Epithelial cell of proximal tubule (primary cell): ENCODE measurements at places on chromosomes 7 and 10. TPM values are rescaled to one million over a fixed set of nuclear protein-coding genes. Genes with fewer than 3 reads are reported as not detected.

DNA sequence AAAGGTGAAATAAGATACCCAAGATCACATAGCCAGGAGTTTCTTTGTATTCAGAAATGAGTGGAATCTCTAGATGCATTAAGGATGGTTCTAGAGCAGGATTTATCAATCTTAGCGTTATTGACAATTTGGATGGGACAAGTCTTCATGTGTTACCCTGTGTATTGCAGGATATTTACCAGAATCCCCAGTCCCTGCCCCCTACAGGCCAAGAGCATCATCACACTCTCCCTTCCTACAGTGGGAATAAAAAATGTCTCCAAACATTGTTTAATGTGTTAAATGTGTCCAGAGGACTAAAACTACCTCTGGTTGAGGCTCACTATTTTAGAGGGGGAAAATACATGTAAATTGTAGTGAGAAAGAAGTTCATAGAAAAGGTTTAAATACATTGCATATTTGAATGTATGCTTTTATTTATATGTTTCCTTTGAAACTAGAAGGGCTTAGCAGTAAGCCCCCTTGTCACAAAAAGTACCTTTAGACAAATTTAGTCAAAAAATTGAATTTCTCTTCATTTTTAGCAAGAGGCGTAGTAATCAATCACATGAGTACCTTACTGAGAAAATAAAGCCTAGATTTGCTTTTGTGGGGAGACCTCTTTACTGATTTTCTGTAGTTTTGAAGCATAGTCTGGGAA, 141.2 kb downstream of the MLLT10 start:
- DNase-seq, result no peak

The AKR1C8 gene
- total RNA-seq, result not detected in 2 replicates

DNA sequence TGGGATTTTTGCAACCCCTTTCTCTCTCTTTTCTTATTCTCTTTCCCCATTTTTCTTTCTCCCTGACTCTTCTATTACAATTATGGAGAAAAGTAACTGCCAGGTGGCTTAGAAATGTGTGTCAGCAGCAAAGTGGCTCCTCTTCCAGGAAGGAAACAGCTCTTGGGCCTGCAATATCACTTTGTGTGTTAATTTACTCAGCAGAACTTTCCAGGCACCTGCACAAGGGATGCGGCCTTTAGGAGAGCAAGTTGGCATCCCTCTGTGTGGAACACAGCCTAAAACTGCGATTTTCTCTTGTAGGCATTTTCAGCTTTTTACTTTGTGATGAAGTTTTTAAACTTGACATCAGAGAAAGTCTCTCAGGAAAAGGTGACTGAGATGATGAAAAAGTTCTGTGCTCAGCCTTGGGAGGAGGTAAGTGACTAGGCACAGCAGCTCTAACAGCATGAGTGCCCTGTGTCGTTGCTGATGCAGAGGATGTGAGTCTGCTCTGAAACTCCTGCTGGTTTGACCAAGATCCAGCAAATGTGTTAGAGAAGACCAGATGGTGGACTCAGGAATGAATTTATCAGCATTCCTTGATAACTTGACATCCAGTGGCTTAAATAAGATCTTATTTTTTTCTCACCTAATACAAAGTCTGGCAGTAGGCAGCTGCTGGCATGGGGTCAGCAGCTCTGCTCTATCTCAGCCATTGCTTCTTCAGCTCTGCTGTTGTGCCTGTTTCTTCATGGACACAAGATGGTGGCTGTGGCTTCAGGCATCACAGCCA, 47.4 kb upstream of the CC2D2B start:
- DNase-seq, result no peak

DNA sequence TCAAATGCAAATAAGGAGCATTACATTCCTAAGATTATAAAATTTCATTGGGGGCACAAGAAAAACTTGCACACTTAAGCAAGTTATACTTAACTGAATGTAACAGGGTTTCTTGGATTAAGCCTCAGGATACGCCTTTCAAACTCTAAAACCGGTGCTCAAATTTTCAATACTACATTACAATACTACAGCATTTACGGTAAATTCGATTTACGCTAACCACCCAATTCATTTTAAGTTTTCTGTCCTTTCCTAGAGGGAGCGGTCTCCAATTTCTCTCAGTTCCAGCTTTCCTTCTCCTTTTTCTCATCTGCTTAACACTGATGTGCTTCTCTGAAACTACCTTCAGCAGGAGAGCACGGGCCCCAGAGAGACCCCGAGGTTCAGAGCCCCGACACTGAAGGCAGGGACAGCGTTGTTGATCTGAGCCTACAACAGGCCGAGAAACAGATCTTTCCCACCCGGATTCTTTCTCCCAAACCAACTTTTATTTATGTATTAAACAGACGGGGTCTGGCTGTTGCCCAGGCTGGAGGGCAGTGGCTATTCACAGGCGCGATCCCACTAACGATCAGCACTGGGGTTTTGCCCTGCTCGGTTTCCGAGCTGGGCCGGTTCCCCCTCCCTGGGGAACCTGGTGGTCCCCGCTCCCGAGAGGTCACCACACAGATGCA, 798 bp downstream of the ZNF425 start:
- no peak for DNase-seq

DNA sequence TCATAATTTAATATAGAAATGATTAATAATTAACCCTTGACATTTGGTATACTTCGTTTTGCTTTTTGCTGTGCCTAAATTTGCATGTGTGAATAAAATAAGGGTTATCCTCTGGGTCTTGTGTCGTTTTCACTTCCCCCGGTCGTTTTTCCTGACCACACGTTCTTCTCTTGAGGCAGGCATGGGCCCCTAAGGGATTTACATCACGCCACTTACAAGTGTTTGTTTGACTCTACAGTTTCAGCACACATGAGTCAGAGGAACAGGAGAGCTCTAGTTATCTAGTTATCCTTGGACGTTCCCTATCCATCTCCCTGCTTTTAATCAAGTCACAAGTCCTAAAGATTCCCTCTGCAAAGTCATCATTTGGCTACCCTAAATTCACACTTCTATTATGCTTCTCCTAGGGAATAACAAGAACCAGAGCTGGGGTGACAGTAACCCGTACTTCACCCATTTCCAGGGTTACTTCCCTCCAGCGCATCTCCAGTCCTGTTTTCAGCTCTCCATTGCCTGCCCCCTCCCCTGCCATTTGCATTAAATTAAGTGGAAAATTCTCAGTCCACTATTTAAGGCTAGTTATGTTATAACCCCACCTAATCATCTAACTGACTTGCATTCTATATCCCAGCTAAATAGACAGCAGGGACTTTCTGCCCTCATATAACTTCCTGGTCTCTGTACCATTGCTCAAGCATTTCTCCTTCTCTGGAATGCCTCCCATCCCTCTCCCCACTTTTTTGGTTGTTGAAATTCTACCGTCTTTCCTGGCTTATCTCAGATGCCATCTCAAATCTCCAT, 206.9 kb downstream of the PTEN start:
- no peak for DNase-seq

The RET gene
- 0.07 and 1.2 TPM in 2 replicates for total RNA-seq

DNA sequence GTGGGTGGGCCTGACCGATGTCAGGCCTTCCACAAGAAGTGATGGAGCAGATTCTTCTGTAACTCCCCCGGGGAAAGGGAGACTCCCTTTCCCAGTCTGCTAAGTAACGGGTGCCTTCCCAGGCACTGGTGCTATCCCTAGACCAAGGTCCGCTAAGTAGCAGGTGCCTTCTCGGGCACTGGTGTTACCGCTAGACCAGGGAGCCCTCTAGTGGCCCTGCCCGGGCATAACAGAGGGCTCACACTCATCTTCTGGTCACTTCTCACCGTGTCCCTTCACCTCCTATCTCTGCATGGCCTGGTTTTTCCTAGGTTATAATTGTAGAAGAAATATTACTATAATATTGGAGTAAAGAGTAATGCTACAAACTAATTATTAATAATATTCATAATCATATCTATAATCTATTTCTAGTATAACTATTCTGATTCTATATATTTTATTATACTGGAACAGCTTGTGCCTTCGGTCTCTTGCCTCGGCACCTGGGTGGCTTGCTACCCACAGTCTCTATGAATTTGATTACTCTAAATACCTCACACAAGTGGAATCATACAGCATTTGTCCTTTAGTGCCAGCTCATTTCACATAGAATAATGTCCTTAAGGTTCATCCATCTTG, 1378.7 kb downstream of the XPNPEP1 start:
- peak; percentile 7 for DNase-seq

DNA sequence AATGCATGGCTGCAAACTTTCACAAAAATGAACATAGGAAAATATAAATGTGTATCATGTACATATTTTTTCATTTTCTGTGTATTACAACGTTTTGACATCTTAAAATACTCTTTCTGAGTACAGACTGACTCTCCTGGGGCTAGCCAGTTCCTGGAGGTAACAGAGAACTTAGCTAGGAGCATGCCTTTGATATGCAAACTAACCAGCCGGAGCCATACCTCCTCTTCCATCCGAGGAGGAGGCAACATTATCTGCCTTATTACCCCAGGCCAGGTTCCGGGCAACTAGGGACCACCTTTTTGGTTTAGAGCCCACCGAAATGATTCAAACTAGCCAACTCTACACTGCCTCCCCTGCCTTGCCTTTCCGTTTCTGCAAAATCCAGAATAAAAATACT, 33.7 kb upstream of the HECW1 start:
- DNase-seq, result no peak

DNA sequence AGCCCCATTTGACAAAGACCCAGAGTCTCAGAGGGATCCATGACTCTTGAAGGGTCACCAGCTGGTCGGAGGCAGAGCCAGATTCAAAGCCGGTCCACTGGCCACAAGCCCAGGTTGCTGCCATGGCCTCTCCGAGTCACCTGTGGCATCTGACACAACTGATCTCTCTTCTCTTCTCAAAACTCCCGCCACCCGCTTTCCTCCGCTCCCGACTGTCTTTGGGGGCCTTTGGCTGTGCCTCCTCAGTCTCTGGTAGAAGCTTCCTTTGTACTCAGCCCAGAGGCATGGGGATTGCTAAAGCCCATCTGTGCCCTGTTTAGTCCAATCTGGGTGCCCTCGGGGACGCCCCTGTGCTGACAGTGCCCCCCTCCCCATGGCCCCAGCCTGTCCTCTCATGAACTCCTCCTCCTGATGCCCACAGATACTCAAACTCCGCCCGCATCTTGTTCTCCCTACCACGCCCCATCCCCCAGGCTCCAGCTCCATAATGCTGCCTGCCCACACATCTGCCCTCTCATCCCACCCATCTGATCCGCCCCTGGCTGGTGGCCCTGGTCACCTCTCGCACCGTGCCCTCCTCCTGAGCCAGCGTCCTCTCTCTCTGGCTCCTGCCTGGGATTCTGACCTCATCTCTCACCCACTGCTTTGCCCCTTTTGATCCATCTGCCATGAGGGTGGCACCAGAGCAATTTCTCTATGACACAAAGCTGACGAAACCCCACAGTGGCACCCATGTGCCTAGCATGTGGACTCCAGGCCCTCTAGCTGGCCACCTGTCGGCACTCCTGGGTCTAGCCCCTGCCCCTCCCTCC, 150.6 kb downstream of the SLIT1 start:
- DNase-seq, result no peak

DNA sequence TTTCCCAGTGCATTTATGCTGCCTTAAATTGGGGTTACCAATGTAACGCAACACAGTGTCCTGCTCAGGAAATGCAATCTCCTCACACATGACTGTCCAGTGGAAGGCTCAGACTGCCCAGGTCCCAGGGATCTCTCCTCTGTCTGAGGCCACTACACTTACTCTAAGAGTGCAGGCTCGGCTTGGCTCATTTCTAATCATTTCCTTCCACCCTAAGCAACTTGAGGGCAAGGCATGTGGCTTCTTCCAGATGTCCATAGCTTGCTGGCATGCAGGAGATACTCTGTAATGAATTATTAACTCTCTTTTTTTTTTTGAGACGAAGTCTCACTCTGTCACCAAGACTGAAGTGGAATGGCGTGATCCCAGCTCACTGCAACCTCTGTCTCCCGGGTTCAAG, 23.7 kb downstream of the PLAC9 start:
- DNase-seq, result no peak
